CMK (cell line): ENCODE measurements at places on chromosomes 5 and 9.

DNA sequence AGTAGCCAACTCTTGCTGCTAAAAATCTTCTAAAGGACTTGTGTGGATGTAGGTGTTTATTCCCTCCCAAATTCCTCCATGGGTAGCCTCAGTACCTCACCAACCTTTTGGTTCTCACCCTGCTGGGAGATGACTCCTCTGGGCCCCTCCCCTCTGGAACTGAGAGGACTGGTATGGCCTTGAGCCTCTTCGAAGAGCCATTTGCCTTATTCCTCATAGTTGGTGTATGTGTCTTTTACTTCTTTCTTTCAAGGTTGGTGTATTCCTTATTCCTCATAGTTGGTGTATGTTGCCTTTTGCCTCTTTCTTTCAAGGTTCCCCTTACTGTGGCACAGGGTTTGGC lies 48.3 kb downstream of the GNAQ start:
- no peak for DNase-seq

GRCh38 chr9:95816716-95817115 lies 58.8 kb upstream of the ERCC6L2 start:
- no peak for DNase-seq

DNA sequence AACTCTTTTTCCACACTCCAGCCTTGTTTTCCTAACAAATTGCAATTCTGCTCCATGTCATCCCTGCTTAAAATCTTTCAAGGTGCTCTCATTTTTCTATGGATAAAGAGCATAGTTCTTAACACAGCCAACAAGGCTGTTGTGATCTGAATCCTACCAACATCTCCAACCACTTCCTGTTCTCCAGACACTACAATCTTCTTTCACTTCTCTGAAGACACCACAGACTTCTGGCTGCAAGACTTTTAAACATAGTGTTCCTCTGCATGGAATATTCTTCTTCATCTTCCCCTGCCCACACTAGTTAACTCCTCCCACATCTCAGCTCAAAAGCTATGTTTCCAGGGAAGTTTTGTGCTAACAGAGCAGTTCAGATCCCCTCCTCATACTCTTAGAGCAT lies 404.8 kb downstream of the MAN2A1 start:
- no peak for DNase-seq

DNA sequence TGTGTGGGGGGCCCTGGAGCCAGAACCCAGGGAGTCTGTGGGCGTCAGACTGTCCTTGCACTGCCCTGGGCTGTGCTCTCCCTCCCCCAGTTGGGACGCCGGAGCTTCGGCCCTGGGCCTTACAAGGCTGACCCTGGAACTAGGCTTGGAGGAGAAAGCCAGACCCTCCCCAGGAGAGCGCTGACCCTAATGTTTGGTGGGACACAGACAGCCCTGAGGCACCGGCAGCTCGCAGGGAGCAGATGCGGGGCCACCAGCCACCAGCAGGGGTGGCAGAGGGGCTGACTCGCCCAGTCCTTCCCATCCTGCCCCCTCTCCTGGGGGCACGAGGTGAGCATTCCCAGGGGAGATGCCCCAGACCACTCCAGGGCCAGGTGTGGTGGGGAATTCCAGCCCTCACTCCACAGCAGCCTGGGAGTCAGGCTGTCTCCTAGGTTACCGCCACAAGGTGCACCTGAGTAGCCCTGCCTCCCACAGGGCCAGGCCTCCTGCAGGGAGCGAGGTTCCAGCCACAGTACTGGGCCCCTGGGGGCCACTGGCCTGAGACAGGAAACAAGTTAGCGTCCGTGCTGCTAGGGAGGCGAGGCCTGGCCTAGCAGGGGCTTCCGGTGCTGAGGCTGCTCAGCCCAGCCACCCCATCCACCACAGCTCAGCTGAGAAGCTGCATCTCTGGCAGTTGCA lies 134.6 kb downstream of the OLFM1 start:
- peak; percentile 9 for DNase-seq

GRCh38 chr5:15948190-15948589 lies 231.4 kb downstream of the MARCHF11 start:
- DNase-seq = no peak

DNA sequence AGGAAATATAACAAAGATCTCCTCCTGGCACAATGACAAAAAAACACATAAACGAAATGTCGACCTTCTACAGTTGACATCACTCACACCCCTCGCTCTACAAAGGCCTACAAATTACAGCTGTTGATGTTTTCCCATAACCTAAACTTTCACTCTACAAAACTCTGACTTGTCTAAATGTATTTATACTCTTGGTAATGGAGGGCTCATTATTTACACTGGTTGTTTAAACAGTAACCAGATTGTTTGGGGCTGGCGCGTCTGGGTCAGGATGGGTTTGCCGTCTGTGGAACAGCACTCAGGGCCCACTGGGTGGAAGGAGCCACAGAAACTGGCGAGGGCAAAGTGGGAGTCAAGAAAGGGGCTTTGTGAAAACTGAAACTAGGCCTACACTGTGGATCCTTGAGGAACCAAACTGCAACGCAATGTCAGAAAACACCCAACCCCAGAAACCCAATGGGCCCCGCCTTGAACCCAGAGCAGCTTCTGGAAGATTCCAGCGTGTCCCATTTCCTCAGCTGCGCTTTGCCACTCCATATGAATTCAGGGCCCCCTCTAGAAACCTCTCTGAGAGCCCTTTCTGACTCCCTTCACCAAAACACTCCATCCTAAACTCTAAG lies 136.7 kb downstream of the ROR2 start:
- no peak for DNase-seq
